Stimulated activated CD8-positive, alpha-beta memory T cell treated with anti-CD3 and anti-CD28 coated beads, Interleukin-2, amount 100 ng/mL, for 1 hour (primary cell): ENCODE measurements at places on chromosomes 3 and 15.

GRCh38 chr15:52642386-52643361 lies 36.5 kb downstream of the ATOSA start:
- DNase-seq = no peak

GRCh38 chr3:59161048-59161447 lies 111.2 kb upstream of the CFAP20DC start:
- no peak for DNase-seq

- no peak for DNase-seq
Observed at GRCh38 chr3:128521715-128522114, 28.7 kb upstream of the GATA2 start.

DNA sequence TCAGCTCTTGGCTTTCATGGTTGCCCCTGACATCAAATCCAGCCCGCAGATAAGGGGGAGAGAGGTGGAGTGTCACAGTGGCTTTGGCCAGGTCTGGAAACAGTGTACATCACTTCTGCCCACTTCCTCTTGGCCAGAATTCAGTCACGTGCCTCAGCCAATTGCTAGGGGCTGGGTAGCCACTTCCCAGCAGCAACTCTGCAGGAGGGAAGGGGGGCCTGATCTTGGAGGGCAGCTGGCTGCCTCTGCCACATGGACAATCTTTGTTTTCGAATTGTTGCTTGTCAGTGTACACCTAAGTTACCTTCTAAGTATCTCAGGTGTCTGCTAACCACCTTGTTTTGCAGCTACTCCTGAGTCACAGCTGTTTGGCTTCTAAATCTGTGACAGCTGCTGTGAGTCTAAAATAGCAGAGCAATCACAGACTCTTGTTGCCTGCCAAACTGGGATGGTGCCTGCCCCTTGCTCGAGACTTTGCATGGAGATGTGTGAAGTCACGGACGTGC lies 41.0 kb upstream of the LIMD1 start:
- no peak for DNase-seq

GRCh38 chr3:161093895-161094294 lies 11.3 kb downstream of the B3GALNT1 start:
- no peak for DNase-seq

DNA sequence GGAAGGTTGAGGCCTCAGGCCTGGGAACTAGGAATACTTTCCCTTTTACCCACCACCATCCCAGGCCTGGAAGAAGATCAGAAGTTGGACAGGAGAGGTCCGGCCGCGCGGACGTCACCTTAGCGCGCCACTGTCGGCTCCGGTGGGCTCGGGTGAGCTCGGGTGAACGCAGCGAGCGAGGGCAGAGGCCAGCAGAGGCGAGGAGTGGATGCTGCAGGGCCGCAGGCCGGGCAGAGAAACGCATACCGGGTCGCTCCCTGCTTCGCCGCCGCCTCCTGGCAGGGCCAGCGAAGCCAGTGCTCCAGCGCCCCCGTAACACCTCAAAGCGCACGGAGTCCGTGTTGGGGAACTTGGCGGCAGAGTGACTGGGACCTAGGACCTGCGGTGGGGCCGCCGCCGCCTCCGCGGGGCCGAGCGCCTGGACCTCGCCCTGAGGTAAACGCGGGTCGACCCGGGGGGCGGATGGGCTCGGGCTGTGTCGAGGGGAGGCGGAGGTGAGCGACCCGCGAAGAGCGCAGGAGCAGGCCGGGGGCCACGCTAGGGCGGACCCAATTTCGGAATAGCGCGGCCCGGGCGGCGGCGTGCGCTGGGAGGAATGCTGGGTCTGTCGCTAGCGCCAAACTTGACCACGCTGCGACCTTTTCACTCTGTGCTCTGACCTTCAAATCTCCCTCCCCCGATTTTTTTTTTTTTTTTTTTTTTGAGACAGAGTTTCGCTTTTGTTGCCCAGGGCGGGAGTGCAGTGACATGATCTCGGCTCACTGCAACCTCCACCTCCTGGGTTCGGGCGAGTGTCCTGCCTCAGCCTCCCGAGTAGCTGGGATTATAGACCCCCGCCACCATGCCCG lies 1.6 kb downstream of the CYP11A1 start:
- no peak for DNase-seq

GRCh38 chr3:58737644-58738043 lies 71.1 kb upstream of the FAM3D start:
- no peak for DNase-seq

DNA sequence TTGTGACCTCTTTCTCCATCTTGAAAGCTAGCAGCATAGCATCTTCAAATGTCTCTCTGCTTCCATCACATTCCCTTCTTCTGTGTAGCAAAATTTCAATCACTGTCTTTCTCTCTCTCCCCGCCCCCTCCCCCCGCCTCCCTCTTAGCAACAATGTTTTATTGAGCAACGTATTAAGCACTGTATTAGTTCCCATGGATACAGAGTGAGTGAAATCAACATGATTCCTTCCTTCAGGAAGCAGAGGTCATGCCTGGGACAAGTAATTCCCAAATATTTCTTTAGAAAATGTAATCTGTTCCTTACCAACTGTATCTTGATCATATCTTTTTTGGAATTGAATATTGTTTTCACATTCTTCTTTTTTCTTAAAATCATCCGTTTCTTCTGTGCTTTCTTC lies 373.7 kb upstream of the NECTIN3 start:
- no peak for DNase-seq

DNA sequence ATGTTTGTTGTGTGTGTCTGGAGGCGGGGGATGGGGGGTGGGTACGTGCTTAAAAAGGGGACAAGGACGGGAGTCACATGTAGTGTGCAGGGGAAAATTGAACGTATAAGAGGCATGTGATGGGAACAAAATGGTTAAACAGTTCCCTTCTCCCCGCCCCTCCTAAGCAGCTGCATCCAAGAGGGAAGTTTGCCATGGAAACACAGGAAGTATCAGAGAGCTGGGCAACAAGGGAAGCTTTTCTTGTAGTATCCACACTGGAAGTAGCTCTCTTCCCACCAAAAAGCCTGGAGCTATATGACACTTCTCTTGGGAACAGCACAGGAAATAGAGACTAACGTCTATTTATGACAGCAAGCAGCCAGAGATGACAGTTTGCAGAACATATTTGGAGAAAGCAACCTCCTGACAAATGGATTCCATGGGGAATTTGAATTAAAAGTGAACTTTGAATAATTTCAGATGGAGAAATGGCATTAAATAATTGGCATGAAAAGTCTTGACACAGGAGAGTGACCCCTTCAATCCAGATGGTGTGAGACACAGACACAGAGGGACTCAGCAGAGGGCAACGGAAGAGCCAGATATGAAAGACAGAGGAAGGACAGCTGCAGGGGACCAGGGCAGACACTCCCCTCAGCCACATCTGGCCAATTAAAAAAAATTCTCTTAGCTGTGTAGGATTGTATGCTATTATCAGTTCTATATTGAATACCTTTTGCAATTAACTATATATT lies 294.2 kb upstream of the TBL1XR1 start:
- DNase-seq = no peak

GRCh38 chr3:9412293-9412692 lies 14.9 kb downstream of the SETD5 start:
- DNase-seq = no peak

DNA sequence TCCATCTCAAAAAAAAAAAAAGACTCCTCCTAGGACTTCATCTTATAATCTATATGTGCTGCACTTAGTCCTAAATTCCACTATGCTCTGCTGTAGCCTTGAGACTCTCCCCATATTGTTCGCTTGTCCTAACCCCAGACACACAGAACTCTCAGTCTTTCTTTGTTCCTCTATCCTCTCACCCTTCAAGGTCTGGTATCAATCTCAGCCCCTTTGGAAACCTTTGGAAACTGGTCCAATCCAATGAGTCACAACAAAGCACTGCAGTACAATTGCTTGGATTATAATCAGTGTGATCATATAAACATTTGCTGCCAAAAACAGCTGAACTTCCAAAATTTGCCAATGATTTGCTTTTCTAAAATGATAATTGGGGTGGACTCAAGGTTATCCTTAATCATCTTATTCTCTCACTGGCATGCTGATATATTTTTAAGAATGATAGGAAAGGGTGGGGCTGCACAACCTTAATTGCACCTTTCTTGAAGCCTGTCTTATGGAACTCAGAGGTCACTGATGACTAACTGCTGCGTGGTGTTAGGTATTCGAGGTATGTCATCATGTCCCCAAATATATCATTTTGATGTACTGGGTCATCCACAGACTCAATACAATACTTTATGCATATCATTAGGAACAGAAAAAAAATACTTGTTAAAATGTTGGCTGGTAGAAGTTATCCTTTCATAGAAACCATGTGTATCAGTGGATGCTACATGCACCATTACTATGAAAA lies 756.7 kb downstream of the NR2F2 start:
- DNase-seq = no peak

DNA sequence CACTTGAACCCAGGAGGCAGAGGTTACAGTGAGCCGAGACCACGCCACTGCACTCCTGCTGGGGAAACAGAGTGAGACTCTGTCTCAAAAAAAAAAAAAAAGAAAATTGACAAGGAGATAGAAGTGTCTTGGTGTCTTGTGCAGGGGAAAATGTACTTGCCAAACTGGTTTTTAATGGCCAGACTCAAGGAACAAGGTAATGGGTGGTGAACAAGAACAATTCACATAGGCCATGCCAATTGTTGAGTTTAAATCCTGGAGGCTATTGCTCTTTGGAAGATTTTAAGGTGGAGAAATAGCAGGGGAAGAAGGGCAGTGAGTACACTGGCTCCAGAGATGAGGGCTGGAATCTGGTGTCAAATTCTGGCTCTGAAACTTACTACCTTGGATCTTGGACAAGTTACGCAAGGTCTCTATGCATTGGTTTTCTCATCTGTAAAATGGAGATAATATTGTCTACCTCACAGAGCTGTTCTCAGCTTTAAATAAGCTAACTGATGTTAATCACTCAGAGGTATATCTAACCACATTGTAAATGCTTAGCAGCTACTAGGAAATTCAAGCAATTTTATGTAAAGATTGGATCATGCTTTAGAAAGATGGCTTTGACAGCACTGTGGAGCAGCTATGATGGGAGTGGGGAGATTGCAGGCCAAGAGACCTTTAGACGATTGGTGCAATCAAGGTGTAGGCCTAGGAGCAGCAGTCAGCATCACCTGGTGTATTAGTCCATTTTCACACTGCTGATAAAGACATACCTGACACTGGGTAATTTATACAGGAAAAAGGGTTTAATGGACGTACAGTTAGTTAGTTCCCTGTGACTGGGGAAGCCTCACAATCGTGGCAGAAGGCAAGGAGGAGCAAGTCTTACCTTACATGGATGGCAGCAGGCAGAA lies 78.3 kb downstream of the B3GALNT1 start:
- DNase-seq = no peak

DNA sequence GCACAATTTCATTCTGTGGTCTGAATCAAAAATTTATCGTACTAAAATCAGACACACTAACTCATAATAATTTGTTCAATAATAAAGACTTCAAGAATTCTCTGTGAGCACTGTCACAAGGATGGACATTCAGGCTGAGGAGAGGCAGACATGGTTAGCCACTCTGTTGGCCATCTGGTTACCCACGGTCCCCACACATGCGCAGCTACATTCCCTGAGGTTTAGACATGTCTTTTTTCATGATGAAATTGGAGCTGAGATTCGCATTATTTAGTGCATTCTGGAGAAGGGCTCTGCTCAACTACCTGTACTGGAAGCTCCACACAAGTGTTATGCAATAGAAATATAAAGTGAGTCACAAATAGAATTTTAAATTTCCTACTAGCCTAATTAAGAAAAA lies 156.9 kb downstream of the SUCNR1 start:
- DNase-seq = no peak

DNA sequence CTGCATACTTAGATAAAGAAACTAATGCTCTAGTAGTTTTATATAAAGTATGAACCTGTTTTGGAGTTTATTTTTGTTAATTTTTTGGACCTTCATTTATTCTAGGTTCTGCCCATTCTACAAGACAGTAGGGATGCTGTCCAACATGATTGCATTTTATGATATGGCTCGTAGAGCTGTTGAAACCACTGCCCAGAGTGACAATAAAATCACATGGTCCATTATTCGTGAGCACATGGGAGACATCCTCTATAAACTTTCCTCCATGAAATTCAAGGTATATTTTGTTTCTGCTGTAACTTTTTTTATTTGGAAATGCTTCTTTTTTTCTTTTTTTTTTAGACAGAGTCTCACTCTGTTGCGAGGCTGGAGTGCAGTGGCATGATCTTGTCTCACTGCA lies 33.3 kb upstream of the GRAMD1C start:
- DNase-seq = no peak

DNA sequence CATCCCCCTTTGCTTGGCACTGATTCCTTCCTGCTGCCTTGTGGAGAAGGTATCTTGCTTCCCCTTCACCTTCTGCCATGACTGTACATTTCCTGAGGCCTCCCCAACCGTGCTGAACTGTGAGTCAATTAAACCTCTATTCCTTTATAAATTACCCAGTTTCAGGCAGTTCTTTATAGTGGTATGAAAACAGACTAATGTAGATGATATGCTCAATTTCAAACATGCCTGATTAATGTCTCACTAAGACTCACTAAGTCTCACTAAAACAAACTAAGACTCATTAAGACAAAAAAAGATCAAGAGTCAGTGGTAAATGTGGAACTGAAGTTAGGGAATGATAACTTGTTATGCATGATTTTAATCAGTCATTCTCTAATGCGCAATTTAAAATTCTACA lies 606.6 kb downstream of the RBMS3 start:
- no peak for DNase-seq

GRCh38 chr15:80636675-80637074 lies 58.4 kb upstream of the ABHD17C start:
- no peak for DNase-seq

DNA sequence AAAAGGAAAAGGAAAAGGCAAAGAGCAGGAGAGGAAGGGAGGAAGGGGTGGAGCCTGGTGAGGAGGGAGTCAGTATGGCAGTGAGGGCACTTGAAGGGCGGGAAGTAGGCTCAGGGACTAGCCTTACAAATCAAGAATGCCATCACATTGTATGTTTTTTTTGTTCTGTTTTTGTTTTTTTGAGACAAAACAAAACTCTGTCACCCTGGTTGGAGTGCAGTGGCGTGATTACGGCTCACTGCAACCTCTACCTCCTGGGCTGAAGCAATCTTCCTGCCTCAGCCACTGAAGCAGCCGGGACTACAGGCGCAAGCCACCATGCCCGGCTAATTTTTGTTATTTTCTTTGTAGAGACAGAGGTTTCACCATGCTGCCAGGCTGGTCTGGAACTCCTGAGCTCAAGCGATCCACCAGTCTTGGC lies 10.5 kb upstream of the PIK3CB start:
- no peak for DNase-seq

DNA sequence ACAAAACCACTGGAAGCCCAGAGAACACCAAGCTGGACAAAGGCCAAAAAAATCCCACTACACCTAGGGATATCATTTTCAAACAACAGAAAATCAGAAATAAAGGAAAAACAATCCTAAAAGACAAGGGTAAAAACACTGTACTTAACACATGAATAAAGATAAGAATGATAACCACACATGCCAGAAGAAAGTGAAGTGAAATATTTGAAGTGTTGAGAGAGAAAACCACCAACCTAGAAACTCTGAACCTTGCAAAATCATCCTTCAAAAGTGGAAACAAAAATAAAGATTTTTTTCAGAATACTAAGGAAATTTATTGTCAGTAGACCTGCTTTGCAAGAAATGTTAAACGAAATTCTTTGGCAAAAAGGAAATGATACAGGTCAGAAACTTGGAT lies 45.1 kb downstream of the KPNA1 start:
- no peak for DNase-seq
